Foreskin keratinocyte (primary cell): ENCODE measurements at places on chromosomes 16 and 17. TPM values are rescaled to one million over a fixed set of nuclear protein-coding genes. Genes with fewer than 3 reads are reported as not detected.
A peak's percentile ranks its signal among the peaks of the same experiment; 100 is the strongest.

DNA sequence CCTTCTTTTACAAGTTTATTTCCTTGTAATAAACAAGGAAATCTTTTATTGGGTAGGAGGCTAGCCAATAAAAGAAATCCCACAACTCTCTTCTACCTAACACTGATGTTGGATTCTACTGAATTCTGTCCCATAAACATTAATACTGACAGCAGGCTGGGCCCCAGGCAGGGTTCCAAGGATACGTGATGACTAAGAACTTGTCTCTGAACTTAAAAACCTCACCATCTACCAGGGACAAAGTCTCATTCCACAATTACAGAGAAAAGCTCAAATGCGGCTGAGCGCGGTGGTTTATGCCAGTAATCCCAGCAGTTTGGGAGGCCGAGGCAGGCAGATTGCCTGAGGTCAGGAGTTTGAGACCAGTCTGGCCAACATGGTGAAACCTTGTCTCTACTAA, 64.9 kb downstream of the ARHGAP17 start:
- no peak for DNase-seq

GRCh38 chr17:71975331-71975801, 145.5 kb upstream of the SOX9 start:
- no peak for DNase-seq

DNA sequence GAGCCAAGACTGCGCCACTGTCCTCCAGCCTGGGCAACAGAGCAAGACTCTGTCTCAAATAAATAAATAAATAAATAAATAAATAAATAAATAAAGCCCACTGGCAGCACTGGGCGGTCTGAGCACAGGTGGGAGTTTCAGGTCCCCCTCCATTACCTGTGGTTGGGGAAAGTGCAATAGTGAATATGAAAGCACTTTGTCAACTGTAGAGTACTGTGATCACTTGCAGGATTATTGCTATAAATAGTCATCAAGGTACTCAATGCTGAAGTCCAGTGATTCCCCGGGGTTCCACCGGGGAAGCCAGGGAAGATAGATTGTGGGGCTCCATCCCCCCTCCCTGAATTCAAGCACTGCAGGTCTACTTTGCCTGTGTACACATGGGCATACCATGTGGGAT, 42.7 kb upstream of the CPNE2 start:
- no peak for DNase-seq

- DNase-seq, result peak; percentile 41
These were observed 10.9 kb upstream of the ANKFN1 start for GRCh38 chr17:56142325-56142724.

GRCh38 chr17:67999291-67999911, 3.1 kb upstream of the C17orf58 start:
- DNase-seq, result peak; percentile 77

- no peak for DNase-seq
These were observed 44.9 kb upstream of the PEMT start for GRCh38 chr17:17636272-17636885.

DNA sequence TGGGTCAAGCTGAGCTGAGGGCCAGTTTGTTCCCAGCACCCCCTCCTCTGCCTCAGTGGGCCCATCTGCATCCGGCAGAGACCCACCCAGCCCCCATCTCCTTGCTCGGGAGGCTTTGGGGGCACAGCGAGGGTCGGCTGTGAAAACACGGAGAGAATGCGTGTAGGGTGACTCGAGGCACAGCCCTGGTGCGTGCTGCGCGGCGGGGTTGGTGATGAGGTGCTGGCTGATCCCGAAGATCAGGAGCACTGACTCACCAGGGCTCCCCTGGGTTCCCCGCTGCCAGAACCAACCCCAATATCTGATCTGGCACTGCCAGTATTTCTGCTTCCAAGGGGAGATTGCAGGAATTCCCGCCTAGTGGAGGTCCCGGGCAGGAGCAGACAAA, 7.5 kb upstream of the KRT17 start:
- no peak for DNase-seq

GRCh38 chr17:50148226-50149090, 2.0 kb downstream of the PPP1R9B start:
- DNase-seq, result peak; percentile 86

GRCh38 chr17:34306466-34306865, 12.8 kb upstream of the CCL8 start:
- peak; percentile 33 for DNase-seq

DNA sequence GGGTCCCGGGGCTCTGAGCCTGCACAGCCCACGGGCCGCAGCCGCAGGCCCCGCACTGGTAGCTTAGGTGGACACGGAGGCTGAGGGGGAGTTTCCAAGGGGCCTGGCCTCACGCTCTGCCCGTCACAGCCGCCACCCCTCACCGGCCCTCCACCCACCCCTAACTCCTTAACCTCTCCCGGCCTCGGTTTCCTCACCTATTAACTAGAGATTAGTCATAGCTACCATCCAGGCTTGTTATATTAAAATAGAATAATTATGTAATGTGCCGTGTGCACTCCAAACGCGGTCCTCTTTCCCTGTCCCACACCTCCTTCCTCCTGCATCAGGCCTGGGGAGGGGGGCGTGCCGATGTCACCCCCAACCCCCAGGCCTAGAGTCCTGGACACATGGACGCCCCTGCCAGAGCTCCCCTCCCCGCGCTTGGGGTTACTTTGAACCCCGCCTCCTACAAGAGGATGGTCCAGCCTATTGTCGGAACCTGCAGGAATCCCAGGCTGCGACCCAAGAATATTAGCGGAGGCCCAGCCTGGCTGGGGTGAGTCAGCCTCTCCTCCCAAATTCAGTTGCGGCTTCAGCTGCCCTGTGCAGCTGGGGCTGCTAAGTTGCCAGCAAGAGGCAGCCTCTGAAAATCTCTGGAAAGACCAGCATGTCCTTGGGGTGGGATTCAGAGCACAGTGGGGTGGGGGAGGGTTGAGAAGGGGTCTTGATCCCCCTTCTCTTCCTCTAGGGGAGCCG, 17.3 kb downstream of the SOCS3 start:
- DNase-seq, result peak; percentile 94

- no peak for DNase-seq
These were observed 42.6 kb downstream of the B9D1 start for GRCh38 chr17:19319771-19320505.

DNA sequence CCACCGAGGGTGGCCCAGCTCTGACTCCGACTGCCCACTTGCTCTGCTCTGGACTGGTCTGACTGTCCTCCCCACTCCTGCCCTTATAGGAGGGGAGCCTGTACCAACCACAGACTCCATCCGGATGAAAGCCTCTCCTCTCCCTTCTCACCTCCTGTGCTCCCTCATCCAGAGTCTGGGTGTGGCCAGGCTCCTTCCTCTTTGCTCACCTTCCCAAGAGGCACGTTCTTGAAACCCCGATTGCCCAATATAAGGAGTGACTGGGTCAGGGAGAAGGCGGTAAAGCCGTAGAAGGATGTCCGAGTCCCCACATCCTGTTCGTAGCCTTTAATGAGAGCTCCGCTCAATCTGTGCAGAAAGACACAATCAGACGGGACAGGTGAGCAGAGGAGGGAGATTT, 17.1 kb downstream of the ST6GALNAC1 start:
- no peak for DNase-seq

GRCh38 chr16:12532871-12533610, 270.6 kb downstream of the CPPED1 start:
- no peak for DNase-seq

DNA sequence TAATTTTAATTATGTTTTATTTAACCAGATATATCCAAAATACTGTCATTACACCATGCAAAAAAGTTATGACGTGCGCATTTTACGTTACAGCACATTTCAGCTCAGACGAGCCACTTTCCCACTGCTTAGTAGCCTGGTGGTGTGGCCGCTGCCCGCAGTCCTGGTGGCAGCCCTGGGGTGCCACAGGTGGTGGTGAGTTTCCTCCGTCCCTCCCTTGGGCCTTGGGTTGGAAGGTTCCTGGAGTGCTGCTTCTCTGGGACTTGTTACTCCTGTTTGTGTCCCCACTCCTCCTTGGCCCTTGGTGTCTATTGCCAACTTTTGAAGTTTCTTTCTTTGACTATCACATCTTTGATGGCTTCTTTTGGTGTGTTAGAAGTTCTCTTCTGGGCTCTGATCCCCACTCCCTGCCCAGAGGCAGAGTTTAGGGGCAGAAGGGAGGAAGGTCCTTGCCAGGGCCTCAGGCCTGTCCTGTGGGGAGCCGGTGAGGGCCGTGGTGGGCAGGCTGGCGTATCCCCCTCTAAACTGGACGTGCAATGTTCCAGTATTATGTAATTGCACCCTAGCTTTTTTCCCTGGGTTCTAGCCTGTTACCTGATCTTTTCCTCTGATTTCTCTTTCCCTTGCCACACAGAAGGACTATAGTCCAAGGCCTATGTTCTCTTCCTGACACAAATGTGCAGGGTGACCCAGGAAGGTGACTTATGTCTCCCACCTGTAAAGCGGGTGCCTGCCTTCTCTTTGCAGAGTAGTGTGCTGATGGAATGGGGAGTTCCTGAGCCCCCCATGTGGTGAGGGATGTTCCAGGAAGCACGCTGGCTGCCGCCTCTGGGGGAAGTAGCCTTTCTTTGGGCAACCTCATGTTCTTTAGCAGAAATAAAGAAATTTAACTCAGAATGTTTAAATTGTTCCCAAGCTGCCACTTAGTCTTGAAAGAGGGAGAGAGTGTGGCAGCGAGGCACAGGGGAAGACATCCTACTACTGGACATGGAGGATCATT, 8.4 kb downstream of the MPRIP start:
- DNase-seq, result no peak

- no peak for DNase-seq
These were observed 12.1 kb upstream of the GFOD2 start for GRCh38 chr16:67731071-67731752.

- DNase-seq, result no peak
These were observed 4.1 kb downstream of the CCL4L2 start for GRCh38 chr17:36214918-36215317.

- DNase-seq, result no peak
These were observed 69.2 kb downstream of the C16orf78 start for GRCh38 chr16:49442805-49443204.

- DNase-seq, result no peak
These were observed 396.8 kb downstream of the NPIPA8 start for GRCh38 chr16:17939723-17940122.

GRCh38 chr17:81382851-81383250, 12.4 kb upstream of the BAHCC1 start:
- no peak for DNase-seq

DNA sequence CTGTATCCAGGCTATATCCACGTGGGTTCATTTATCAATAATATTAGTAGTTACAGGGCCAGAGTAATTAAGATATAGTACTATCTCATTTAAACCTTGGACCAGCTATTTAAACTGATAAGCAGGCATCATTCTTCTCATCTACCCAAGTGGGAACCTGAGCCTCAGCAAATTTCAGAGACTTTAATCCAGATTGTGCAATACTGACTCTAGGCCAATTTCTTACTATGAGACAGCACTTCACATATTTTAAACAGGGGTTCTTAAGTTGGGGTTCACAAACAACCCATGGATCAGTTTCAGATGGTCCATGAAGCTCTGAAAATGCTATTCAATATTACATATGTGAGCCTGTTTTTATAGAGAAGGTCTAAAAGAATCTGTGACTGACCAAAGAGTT, 302.7 kb upstream of the PSMD7 start:
- DNase-seq, result no peak

GRCh38 chr17:48113201-48113676, 5.7 kb downstream of the SNX11 start:
- no peak for DNase-seq

DNA sequence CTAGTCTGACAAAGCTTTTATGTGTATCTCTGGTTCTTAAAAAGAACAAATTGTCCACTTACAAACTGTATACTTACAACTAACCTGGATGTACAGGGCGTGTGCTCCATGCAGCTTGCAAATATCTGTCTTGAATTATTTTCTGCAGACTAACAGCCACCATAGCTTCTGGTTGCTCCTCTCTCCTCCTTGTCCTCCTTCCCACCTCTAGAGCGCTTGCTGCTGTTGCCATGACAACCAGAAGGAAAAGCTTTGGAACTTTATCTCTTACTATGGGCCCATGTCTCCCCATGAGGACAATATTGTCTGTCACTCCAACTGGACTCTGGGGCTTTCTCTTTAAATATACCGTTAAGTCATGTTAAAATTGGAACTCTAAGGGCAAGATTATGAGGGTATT, 71.5 kb upstream of the DHX40 start:
- no peak for DNase-seq

- no peak for DNase-seq
These were observed 1691.4 kb downstream of the TP53TG3F start for GRCh38 chr16:35150805-35151312.

DNA sequence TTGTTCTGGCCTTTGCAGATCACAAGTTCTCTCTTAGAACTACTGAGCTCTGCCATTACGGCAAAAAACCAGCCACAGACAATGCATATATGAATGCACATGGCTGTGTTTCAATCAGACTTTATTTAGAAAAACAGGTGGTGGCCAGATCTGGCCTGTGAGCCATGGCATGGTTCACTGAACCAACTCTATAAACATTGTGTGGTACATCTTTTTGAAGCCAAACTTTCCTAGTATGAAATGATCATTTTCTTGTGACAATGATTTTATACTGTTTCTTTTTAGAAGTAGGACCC, 65.9 kb upstream of the AMZ2 start:
- DNase-seq, result no peak

DNA sequence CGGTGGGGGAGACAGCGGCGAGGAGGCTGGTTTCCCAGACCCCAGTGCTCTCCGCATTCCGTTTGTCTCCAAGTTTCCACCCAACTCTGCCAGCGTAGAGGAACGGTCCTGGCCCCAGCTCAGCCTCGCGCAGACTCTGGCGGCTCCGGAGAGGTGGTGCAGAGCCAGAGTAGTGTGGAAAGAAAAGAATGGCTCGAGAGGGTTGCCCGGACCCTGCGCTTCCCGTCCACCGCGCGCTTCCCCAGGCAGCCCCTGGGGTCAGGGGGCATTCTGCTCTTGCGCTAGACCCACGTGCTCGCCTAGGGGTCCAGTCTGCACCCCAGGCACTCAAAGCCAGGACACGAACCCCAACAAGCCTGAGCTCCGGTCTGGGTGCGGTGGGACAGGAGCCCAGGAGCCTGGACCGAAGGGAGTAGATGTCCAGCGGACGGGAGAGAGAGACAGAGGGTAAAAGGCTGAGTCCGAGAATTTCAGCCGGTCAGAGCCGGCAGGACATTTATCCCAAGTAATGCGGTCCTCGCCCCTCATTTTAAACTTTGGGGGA, 3.8 kb downstream of the PMP22 start:
- DNase-seq, result peak; percentile 15

DNA sequence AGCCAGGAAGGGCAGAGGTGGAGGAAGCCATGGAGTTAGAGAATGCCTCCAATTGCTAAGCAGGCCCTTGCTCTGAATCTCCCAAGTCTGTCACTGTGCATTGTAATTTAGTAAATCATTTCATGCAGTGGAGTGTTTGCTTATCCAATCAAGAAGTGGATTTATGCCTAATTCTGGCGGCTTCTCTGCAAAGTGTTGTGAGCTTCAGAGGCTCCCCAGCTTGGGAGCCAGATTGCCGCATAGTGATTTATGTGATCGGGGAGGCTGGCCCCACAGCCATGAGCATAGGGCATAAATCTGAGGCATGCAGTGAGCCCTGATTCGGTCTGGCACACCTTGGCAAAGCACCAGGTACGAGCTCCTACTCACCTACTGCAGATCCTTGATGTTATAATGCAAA, 520.8 kb downstream of the HS3ST4 start:
- no peak for DNase-seq

The C1QTNF1 gene
- 29.5 and 38.9 TPM in 2 replicates for total RNA-seq

The TSEN54 gene
- 33.6 and 36.1 TPM in 2 replicates for total RNA-seq

The TMED6 gene
- 0.24 TPM in 1 of 2 replicates, not detected in the other for total RNA-seq

The CCDC43 gene
- total RNA-seq, result 33.4 and 36.4 TPM in 2 replicates

The CYB5D1 gene
- total RNA-seq, result 8.9 and 10.2 TPM in 2 replicates

The ASIC2 gene
- 0.07 and 0.14 TPM in 2 replicates for total RNA-seq

The SCGB1C2 gene
- total RNA-seq, result not detected in 2 replicates

The CACNG5 gene
- not detected in 2 replicates for total RNA-seq

The CRLF3 gene
- 13.5 and 15.7 TPM in 2 replicates for total RNA-seq

The MT4 gene
- total RNA-seq, result not detected in 2 replicates

The ADAM11 gene
- 0.04 and 0.10 TPM in 2 replicates for total RNA-seq
